Activated naive CD4-positive, alpha-beta T cell (primary cell): ENCODE measurements at places on chromosomes 12 and 14.

- DNase-seq: no peak
Observed at GRCh38 chr12:6494258-6494743, 399 bp downstream of the NCAPD2 start.

DNA sequence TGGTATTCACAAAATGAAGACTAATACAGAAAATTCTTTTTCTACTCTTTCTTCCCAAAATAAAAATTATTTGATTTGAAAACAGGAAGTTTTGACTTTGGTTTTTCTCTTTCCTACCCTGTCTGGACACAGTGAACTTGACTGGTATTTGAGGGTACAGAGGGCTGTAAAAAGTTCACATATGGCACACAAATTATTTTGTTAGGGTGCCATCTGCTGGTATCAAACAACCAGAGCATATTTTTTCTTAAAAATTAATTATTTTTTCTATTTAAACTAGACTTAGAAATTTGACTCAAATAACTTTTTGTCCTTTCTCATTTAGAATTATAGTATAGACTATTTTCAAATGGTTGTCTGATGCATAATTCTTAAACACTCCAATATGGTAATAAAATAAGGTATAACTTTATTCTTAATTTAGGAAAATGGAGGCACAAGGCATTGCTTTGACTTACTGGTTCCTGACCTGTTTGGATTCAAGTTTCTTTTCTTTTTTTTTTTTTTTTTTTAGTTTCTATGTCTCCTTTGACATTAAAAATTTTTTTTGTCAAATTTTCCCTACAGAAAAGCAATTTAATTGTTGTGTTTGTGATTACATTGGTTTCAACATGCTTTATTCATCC lies 390.6 kb downstream of the PRKD1 start:
- DNase-seq: no peak

GRCh38 chr12:53726946-53727309 lies 324 bp downstream of the CALCOCO1 start:
- no peak for DNase-seq

DNA sequence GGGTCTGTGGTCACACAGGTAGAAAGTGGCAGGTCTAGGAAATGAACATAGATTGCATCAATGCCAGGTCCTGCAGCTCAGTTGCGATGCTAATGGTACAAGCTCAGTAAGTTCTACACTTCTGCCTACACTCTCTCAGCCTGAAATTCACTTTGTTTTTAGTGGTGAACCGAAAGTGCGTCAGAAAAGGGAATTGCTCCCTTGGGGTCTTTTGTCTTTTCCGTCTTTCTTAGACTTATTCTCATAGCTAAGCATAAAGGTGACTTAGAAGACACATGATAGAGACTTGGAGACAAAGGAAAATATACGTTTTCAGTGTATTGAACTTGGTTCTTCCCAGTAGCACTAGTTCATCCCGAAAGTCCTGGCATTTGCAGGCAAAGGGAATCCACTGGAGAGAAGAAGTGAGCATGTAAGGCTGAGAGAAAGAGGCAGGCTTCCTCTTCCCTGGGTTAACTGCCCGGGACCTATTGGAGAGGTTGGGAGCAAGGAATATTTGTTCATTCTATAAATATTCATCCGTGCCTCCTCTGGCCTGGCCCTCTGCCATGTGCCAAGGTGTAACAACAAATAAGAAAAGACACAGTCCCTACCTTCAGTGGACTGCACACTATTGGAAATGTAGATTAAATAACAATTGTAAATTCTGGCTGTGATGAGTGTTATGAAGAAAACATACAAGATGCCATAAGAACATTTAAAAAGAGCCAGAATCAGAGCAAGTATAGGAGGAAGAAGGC lies 785.8 kb downstream of the MED13L start:
- DNase-seq: no peak

- peak; percentile 1 for DNase-seq
Observed at GRCh38 chr14:20781803-20782202, 735 bp downstream of the RNASE6 start.

GRCh38 chr14:82766996-82767395 lies 1233.3 kb upstream of the SEL1L start:
- no peak for DNase-seq

GRCh38 chr14:69204753-69205152 lies 13.5 kb downstream of the EXD2 start:
- DNase-seq: no peak

GRCh38 chr14:75312341-75312740 lies 33.7 kb downstream of the FOS start:
- DNase-seq: no peak

GRCh38 chr12:75289753-75290152 lies 40.4 kb downstream of the CAPS2 start:
- no peak for DNase-seq

GRCh38 chr14:69287098-69288010 lies 27.4 kb downstream of the GALNT16 start:
- no peak for DNase-seq

GRCh38 chr14:21302013-21302835 lies 22.3 kb downstream of the RPGRIP1 start:
- no peak for DNase-seq

DNA sequence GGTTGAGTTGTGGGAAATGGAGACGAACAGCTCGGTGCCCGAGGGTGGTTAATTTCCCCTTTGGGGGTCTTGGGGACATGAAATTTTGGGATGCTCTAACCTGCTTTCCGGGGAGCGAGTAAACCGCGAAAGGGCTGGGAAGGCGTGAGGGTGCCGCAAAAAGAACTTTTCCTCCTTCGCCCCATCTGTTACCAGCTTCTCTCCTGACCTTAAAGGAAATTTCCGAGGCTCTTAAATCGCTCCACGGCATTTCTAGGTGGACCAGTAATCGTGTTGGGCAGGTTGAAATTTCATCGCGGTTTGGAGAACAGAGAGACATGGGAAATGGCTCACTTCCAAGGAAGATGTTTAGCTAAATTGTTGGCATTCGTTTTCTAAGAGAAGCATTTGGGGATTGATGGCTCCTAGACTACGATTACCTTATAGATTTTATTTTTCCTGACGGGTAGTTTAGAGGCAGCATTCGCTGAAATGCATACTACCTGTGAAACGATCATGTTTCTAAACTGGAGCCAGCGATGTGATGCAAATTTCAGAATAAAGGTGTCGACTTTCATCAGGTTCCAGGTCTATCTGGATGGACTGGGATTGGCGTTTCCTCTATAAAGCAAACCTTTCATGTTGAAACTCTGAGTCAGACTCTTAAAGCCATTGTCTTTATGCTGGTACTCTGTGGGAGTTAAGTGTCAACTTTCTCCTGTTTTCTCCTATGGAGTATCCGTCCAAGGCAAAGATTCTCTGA lies 414.5 kb downstream of the PCNX1 start:
- no peak for DNase-seq
